ENCODE measurements at places on chromosomes 13 and 19. TPM values are rescaled to one million over a fixed set of nuclear protein-coding genes. Genes with fewer than 3 reads are reported as not detected.

DNA sequence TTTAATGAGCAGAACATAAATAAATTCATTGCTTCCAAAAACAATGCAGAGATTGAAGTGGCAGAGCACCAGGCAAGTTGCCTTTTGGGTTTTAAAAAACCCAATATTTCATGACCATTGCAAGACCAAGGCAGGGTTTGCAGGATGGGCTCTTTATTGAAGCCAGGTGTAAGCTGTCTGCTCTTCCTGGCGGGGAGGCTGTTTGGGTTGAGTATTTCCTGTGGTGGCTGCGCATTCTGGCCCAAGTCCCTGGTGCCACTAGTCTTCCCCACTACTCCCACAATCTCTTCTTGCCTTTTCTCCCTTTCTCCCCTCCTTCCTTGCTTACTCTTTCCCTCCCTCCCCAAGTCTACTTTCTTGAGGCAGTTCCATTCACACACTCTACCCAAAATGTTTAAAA is 116.4 kb downstream of the AKAP11 start:
- no peak for DNase-seq

DLEU7 gene
- total RNA-seq: 0.08 TPM

DNA sequence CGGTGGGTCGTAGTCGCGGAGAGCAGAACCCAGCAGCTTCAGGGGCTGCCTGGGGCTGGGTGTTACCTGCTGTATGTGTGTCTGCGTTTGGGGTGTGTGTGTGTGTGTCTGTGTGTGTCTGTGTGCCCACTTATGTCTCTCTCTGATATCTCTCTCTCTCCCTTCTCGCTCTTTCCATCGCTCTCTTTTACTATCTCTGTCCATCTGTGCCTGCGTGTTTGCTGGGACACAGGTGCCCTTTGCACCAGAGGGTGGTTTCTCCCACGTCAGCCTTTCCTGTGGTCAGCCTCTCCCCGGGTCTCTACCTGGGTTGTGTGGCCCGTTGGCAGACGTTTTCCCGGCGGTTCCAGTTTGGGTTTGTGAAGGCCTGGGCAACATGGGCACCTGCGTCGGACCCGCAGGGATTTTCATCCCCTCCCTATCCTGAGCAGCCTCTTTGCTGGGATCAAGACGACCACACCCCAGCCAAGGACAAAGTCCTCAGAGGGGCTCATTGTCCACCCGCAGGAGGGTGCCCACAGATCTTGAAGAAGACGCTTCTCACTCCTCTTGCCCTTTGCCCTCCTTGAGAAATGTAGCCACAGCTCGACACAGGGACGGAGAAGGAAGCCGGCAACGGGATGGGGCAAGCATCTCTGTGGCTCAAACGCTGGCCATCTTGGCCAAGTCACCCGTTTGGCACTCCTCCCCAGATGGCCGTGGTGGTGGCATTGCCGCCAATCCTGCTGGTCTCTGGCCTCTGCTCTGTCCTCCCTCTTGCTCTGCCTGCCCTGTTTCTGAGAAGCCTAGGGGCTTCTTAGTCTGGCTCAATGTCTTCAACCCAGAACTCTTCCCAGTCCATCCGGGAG is 43.3 kb downstream of the ZNF146 start:
- no peak for DNase-seq

ALKBH6 gene
- 9.4 TPM for total RNA-seq

KLK3 gene
- not detected for total RNA-seq

DNA sequence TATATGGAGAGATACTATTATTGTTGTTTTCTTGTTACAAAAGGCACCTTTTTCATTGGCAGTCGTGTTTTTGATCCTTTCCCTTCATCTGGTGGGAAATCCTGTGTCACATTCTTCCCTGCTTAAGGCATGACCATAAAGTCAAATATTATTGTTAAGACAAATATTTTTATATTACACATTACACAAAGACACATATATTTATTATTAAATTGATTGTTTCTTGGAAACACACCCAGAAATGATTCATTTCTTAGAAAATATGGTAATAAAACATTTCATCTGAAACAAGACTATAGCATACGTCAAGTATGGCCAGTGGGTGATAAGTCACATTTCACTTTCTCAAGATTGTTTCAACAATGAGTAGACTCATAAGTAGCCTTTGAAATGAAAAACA is 77.3 kb downstream of the KCTD12 start:
- no peak for DNase-seq

DNA sequence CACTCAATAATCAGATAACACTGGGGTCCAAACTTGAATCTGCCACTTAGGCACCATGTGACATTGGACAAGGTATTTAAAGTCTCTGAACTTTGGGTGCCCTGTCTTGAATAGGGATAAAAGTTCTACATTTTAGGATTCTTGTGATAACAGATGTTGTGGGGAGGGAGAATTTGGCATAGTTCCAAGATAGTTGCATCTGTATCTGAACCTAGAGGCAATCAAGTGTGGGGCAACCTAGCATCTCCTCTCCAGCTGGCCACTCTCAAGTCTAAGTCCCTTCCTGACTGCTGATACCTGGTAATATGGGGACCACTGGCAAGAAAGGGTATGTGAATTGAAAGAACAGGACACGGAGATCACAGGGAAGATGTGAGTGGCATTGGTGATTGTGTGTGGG is 256.1 kb downstream of the FOXO1 start:
- no peak for DNase-seq

DHRS12 gene
- total RNA-seq: 10.4 TPM

GRCh38 chr13:114037674-114038073 is 63.8 kb upstream of the C13orf46 start:
- peak; percentile 28 for DNase-seq

DNA sequence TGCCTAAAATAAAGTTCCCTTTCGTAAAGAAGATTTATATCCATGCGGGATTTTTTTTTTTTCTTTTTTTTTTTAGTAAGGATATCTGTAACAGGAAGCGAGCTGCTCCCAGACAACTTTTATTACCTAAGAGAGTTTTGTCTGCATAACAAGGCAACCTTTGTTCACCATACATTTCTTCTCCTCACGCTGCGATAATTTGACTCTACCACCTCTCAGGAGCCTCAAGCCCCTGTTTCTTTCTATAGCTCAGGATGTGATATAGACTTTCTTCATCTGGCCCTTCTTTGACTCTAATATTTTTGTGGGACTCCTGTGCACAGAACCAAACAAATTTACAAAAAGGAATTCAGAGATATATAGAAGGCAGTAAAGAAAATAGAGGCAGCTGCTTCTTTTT is 1053.7 kb upstream of the SPRY2 start:
- no peak for DNase-seq

DNA sequence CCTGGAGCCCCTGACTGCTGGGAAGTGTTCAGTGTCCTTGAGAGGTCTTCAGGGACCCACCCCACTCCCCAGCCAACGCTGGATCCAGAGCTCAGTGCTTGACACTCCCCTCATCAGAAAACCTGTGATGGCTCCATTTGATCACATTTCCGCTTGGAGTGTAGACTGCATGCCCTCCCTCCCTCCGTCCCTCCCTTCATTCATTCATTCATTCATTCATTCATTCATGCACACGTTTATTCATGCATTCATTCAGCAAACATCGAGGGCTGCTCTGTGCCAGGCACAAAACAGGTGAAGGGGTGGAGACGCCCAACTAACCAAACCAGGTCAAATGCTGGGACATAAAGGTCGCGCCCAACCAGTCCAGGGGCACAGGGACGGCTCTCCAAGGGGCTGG is 13.7 kb downstream of the PGLS start:
- no peak for DNase-seq

LIPE gene
- 61.4 TPM for total RNA-seq

KCNN1 gene
- not detected for total RNA-seq

ACP5 gene
- total RNA-seq: 2.3 TPM

B3GLCT gene
- total RNA-seq: 14.6 TPM

YJEFN3 gene
- 5.8 TPM for total RNA-seq

ZIC5 gene
- total RNA-seq: not detected

RPL28 gene
- 569 TPM for total RNA-seq

Measured in Right ventricle myocardium superior (tissue), 1 donor.